ENCODE measurements at places on chromosomes 11 and 22.

DNA sequence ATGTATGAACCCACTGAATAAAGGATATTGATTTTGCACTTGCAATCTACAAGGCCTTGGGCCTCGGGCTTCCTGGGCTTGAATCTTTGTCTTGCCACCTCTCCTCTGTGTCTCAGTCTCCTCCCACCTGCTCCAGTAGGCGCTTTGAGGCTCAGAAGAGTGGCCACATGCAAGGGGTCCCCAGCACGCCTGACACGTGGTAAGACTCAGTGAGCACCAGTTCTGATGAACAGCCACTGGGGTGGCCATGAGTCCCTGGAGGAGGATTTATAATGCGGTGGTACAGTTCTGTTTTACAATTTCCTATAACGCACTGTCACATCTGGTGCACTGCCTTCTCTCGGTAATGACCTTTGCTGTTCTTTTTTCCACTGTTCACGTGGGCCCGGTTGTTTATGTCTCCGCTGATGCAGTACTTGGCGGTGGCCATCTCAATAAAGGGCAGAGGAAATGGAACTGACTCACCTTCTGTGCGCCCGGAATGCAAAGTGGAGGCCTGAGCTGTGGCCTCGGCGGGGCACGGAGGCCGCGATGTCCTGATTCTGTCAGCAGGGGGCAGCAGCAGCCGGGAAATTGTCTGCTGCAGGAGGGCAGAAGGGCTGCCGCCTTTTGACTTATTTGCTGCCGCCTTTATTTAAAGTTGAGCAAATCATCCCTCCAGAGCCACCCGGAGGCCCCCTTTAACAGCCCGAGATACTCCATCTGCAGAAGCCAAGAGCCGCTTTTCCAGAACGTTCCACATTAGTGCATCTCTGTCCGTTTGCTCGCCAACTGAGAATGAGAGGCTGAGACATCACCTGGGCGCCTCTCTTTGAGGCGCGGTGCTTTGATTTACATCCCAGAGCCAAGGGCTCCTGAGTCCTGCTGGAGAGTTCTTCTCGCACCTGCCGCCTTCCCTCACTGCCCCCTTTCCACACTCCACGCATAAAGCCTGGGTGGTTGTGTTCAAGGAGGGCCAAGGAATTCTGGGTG is 6.0 kb upstream of the IFT27 start:
- DNase-seq, result peak; percentile 57

DNA sequence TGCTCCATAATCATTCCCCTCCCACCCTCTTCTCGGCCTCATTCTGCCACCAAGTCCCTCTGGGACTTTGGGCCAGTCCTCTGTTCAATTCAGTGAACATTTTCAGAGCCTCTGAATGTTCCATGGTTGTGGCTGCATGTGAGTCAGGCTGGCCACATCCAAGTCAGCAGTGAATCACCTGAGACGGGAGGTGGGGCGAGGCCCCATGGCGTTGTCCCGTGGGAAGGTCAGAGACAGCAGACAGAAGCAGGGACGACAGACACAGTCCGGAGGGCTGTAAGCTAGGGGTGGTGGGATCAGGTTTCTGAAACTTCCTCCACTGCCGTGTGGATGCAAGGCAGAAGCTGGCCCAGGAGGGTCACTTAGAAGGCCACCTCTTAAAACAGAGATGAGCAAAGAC is 324.8 kb downstream of the MN1 start:
- no peak for DNase-seq

DNA sequence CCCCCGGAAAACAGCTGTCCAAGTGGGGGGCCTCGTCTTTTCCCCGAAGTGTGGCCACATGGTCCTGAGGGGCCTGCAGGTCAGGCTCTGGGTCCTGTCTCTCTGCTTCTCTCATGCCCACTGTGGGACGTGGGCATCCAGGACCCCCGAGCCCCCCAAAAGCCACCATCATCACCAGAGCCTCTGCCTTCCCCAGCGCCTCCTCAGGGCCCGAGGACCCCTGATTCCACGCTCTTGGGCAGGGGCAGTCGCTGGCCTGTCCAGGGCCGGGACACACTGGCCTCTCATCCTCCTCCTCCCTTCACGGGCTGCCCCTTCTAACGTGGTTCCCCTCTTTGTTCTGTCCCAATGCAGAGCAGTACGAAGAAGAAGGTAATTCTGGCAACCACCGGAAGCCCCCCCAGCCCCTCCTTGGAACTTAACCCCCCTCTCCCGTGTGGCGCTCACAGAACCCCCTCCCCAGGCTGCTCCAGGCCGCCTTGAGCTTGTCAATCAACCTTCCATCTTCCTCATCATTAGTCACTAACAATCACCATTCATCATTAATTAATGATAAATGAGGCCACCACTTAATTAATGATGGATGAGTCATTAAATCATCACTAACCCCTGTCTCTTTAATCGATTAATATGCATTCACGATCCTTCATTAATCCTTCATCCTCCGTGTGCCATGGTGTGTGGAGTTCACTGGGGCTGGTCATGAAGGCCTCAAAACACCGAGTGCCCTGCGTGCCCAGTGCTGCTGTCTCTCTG is 3.9 kb downstream of the TNNT3 start:
- DNase-seq, result no peak

- no peak for DNase-seq
These were observed 92.9 kb upstream of the AMOTL1 start for GRCh38 chr11:94675239-94675638.

- no peak for DNase-seq
These were observed 44.2 kb downstream of the NAV2 start for GRCh38 chr11:19756675-19757475.

- no peak for DNase-seq
These were observed 31.0 kb downstream of the DSCAML1 start for GRCh38 chr11:117766026-117766425.

- no peak for DNase-seq
These were observed 15.6 kb upstream of the ARHGEF17 start for GRCh38 chr11:73292525-73292894.

GRCh38 chr22:18078329-18079041 is 695 bp downstream of the PEX26 start:
- DNase-seq, result no peak

GRCh38 chr11:2319791-2320472 is 18.1 kb downstream of the TSPAN32 start:
- no peak for DNase-seq

- no peak for DNase-seq
These were observed 20.9 kb downstream of the CSNK1E start for GRCh38 chr22:38296372-38296771.

- no peak for DNase-seq
These were observed 33.8 kb upstream of the SPON1 start for GRCh38 chr11:13928566-13929251.

Data from T-helper 22 cell (primary cell).